Glomerular endothelial cell (primary cell): ENCODE measurements at places on chromosomes 7 and 10. TPM values are rescaled to one million over a fixed set of nuclear protein-coding genes. Genes with fewer than 3 reads are reported as not detected.

GRCh38 chr10:84765656-84766055, 437.3 kb downstream of the CCSER2 start:
- no peak for DNase-seq

DNA sequence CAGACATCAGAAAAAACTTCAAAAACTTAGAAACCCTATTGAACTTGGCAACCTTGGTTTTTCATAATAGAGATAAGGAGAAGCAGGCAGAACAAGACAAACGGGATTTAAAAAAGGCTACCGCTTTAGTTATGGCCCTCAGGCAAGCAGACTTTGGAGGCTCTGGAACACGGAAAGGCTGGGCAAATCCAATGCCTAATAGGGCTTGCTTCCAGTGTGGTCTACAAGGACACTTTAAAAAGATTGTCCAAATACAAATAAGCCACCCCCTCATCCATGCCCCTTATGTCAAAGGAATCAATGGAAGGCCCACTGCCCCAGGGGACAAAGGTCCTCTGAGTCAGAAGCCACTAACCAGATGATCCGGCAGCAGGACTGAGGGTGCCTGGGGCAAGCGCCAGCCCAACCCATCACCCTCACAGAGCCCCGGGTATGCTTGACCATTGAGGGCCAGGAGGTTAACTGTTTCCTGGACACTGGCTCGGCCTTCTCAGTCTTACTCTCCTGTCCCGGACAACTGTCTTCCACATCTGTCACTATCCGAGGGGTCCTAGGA, 115.3 kb downstream of the NRCAM start:
- no peak for DNase-seq

Gene TDRD1
- total RNA-seq: 0.06 TPM in 1 of 2 replicates, not detected in the other

DNA sequence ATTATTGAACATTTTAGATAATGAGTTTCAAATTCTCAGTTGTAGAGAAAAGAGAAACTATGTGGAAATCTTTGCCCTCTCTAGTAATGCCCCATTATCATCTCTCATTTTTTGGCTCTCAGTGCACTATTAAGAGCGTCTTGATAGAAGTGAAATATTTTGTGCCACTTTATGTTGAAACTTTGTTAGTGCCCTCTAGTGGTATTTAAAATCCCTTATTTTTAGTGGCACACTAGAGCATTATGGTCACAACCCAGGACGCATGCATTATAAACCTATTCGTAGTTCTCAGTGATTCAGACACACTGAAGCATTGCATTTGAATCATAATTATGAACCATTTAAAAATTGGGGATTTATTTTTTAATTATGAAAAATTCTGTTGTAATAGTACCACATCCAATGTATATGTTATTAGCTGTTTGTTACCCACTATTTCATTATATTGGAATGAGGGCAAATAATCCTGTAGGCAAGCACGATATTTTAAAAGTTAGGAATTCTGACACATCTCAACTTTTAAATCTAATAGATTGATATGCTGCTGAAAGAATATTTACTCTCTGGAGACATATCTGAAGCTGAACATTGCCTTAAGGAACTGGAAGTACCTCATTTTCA, 21.9 kb downstream of the PDCD4 start:
- DNase-seq: peak; percentile 9

Gene SLC26A3
- not detected in 2 replicates for total RNA-seq

Gene CHAT
- not detected in 2 replicates for total RNA-seq

Gene NPC1L1
- not detected in 2 replicates for total RNA-seq

DNA sequence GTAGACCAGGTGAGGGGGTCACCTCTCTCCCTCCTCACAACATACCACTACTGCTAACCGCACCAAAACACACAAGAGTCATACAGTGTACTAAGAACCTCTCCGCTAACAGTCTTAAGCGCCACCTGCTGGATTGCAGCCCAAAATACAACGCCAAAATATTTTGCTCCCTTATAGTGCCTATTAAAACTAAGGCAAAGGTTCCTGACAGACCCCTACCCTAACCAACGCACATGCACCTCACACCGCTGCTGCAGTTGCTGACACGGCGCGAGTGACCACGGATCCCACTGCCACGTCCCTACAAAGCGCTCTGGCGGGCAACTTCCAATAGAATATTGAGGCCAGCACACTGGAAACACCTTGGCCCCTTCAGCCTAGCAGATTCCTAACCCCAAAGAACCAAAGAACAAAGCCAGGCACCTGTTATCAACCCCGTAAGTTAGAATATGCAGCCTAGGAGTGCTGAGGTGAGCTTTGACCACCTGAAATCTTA, 563.6 kb upstream of the SEMA3D start:
- DNase-seq: peak; percentile 14

Gene CYP2W1
- total RNA-seq: not detected in 2 replicates

GRCh38 chr10:53109320-53109719, 336.7 kb upstream of the MBL2 start:
- no peak for DNase-seq

GRCh38 chr7:87231258-87231657, 11.7 kb upstream of the TMEM243 start:
- DNase-seq: no peak

- DNase-seq: no peak
Observed at GRCh38 chr7:116089293-116089692, 58.7 kb upstream of the TFEC start.

DNA sequence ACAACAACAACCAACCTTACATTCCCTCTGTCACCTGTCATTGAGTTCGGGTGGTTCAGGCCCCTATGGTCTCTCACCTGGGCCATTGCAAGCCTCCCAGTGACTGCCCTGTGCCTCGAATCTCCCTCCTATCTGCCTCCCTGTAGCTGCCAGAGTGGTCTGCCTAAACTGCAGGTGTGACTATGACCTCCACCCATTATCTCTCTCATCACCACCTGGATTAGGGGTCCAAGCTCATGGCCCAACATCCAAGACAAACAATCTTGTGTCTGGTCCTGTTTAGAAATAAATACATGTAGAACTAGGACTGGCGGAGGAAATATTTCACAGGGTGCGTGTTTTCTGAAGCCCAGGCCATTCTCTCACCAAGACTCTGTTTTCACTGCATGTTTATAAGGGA, 146.6 kb downstream of the HERPUD2 start:
- DNase-seq: no peak

DNA sequence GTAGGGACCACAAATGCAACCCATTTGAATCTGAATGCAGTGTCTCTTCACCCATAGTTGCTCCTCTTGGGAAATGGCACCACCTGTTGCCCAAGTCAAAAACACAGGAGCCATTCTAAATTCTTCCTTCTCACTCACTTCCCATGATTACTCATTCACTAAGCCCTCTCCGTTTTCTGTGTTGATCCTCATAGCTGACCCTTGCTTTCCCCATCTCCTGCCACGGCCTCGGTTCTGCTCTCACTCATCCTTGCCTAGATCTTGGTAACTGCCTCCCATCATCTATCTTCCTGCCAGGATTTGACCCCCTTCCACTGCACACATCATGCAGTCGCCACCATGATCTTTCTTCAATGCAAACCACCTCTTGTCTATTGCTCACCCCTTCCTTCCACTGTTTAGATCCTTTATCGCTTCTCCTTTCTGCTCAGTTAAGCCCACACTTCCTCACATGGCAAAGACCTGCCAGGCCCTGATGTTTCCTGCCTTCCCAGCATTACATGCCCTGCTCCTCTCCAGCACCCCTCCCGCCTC, 19.0 kb upstream of the CPN1 start:
- no peak for DNase-seq

DNA sequence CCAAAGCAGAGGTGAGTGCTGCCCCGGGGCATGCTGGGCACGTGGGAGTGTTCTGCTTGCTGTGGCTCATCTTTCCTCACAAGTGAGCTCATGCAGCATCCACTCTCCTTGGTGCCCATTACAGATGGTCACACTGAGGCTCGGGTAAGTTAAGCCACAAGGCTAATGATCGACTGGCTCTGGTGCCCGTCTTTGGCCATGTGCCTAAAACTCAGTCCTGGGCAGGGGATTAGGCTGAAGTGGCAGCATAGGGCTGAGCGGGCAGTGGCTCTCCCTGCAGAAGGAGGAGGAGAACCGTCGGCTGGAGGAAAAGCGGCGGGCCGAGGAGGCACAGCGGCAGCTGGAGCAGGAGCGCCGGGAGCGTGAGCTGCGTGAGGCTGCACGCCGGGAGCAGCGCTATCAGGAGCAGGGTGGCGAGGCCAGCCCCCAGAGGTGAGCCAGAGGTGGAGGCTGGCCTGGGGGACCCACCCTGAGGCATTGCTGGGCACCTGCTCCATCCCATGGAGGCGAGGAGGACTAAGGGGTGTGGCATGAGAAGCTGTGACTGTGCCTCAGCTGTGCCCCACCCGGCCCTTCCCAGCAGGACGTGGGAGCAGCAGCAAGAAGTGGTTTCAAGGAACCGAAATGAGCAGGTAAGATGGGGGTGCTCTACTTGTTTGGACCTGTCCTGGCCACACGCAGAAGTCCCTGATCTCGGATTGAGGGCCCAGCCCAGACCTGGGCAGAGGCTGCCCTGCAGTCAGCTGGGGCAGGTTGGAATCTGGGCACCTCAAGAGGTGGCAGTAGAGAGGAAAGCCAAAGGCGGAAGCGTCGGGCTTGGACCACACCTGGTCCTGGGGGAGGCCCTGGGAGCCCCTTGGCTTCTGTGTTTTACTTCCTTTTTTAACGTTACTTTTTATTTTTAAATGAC, 7.3 kb downstream of the PGAM2 start:
- no peak for DNase-seq

- DNase-seq: no peak
Observed at GRCh38 chr10:126085806-126086205, 189.4 kb downstream of the FANK1 start.

Gene UCN3
- not detected in 2 replicates for total RNA-seq

DNA sequence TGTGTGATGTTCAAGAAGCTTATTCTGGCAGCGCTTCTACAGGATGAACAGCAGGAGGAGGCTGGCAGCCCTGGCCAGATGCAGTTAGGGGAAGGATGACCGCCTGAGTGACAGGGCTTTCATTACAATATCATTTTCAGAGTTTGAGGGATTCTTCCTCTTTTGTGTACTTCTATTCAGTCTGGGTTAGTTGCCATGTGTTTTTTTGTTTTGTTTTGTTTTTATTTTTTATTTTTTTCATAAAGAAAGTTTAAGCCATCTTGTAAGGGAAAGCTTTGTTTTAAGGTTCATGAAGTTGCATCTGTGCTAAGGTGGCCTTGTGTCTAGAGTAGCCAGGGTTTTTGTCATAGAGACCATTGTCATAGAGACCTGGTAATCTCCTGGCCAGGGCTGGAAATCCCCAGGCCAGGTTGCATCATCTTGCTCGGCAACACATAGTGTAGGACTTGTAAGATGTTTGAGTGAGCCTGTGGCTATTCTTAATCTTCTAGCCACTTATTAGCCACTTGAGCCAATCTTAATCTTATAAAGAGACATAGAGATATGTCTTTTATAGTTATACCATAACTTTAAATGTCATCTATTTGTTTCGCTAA, 230.5 kb upstream of the TMEM229A start:
- DNase-seq: no peak

GRCh38 chr10:112963835-112964234, 13.8 kb downstream of the TCF7L2 start:
- DNase-seq: no peak

Gene ITIH2
- not detected in 2 replicates for total RNA-seq

GRCh38 chr10:70856454-70856853, 31.9 kb downstream of the PCBD1 start:
- DNase-seq: no peak

GRCh38 chr7:16561943-16562342, 35.3 kb downstream of the LRRC72 start:
- no peak for DNase-seq

GRCh38 chr10:1939016-1939415, 201.7 kb upstream of the ADARB2 start:
- DNase-seq: no peak

Gene OR13A1
- not detected in 2 replicates for total RNA-seq

- DNase-seq: no peak
Observed at GRCh38 chr7:116525913-116526861, 1.4 kb downstream of the CAV1 start.

Gene CDK14
- 3.9 and 8.3 TPM in 2 replicates for total RNA-seq

- DNase-seq: no peak
Observed at GRCh38 chr7:45654341-45654740, 80.2 kb downstream of the ADCY1 start.

Gene CYP2E1
- 0.64 TPM in 1 of 2 replicates, not detected in the other for total RNA-seq

Gene HPSE2
- total RNA-seq: not detected in 2 replicates

Gene DNAJB9
- 26.0 and 28.2 TPM in 2 replicates for total RNA-seq

DNA sequence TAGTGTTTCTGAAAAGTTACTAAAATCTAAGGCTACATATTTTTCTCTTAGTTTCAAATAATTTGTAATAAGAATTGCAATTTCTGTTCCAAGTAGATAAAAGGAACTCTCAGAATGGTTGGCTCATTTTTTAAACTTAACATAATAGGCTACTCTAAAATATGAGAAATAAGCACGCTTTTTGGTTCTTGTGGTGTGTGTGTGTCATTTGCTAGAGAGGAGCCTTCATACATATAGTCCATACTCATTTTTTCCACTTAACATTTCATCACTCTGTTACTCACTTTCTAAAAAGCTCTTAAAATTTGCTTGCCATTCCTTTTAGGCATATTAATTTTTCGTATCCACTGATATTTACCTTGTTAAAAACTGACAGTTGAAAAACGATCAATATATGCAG, 74.0 kb upstream of the VWDE start:
- DNase-seq: no peak

DNA sequence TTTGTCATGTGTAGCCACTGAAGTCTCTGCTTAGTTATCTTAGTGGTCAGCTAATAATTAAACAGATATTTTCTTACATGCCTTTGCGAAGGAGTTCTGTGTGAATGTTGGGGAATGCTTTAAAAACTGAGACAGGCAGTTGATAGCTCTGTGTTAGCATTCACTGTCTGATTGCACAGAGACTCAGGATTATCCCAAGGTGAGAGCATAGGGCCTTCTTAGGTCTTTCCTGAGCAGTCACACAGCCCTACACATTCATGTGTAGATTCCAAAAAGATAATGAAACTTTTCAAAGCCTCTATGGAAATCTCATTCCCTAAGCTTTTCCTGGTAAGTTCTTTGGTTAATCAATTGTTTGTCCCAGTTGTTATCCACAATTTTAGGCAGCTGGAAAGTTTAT, 67.7 kb downstream of the CASD1 start:
- no peak for DNase-seq

Gene HTR5A
- not detected in 2 replicates for total RNA-seq

- no peak for DNase-seq
Observed at GRCh38 chr10:93754761-93755160, 3.0 kb upstream of the LGI1 start.

Gene TMEM225B
- total RNA-seq: not detected in 2 replicates
